GF-D8 (cell line): ENCODE measurements at places on chromosomes 13 and 19.

GRCh38 chr13:113670541-113670940 is 3.5 kb downstream of the GRK1 start:
- DNase-seq: no peak

DNA sequence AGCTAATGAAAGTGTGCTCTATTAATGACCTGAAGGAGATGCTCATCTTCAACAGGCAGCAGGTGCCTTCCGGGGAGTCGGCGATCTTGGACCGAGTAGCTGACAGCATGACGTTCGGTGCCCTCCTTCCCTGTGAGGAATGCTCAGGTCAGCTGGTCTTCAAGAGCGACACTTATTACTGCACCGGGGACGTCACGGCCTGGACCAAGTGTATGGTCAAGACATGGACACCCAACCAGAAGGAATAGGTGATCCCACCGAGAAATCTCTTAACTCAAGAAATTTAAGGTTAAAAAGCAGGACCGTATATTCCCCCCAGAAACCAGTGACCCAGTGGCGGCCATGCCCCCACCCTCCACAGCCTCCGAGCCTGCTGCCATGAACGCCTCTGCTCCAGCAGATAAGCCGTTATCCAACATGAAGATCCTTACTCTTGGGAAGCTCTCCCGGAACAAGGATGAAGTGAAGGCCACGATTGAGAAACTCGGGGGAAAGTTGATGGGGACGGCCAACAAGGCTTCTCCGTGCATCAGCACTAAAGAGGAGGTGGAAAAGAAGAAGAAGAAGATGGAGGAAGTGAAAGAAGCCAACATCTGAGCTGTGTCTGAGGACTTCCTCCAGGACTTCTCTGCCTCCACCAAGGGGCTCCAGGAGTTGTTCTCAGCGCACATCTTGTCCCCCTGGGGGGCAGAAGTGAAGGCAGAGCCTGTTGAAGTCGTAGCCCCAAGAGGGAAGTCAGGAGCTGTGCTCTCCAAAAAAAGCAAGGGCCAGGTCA is 22.8 kb upstream of the ANKRD10 start:
- DNase-seq: no peak

GRCh38 chr13:113548171-113548641 is 36.3 kb upstream of the TFDP1 start:
- no peak for DNase-seq

GRCh38 chr19:49771674-49772139 is 4.9 kb downstream of the AP2A1 start:
- DNase-seq: no peak

GRCh38 chr13:43514311-43514710 is 272.5 kb downstream of the ENOX1 start:
- DNase-seq: no peak

GRCh38 chr13:93670866-93671265 is 444.3 kb downstream of the GPC6 start:
- DNase-seq: no peak

- DNase-seq: no peak
These were observed 41.1 kb downstream of the TMTC4 start for GRCh38 chr13:100633461-100633860.

DNA sequence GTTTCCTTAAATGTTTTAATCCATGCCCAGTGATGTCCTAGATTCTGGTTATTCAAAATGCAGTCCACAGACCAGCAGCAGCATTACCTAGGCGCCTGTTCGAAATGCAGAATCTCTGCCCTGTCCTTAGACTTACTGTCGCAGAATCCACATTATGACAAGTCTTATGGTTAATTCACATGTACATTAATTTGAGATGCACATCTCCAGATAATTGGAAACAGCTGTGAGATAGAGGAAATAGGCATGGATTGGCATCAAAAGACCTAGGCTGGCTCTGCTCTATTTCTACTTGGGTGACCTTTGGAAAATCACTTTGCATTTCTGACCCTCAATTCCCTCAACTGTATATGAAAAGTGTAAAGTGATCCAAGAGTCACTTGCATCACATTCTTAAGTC is 700.7 kb downstream of the DIAPH3 start:
- DNase-seq: no peak

GRCh38 chr19:29882719-29883105 is 59.3 kb upstream of the URI1 start:
- no peak for DNase-seq

- DNase-seq: no peak
These were observed 21.7 kb downstream of the CNFN start for GRCh38 chr19:42368360-42368759.

GRCh38 chr13:23763318-23763717 is 125.9 kb downstream of the MIPEP start:
- no peak for DNase-seq

DNA sequence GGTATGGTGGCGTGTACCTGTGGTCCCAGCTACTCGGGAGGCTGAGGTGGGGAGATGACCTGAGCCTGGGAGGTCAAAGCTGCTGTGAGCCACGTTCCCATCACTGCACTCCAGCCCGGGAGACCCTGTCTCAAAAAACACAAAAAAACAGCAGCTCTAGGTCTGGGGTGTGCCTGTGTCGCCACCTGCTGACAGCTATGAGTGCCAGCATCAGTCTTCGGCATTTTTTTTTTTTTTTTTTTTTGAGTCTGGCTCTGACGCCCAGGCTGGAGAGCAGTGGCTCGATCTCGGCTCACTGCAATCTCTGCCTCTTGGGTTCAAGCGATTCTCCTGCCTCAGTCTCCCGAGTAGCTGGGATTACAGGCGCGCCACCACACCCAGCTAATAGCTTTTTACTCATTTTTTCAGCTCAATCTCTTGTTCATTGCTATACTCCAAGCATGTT is 10.1 kb downstream of the AP2S1 start:
- no peak for DNase-seq

GRCh38 chr19:41421973-41422372 is 5.2 kb downstream of the B3GNT8 start:
- no peak for DNase-seq

DNA sequence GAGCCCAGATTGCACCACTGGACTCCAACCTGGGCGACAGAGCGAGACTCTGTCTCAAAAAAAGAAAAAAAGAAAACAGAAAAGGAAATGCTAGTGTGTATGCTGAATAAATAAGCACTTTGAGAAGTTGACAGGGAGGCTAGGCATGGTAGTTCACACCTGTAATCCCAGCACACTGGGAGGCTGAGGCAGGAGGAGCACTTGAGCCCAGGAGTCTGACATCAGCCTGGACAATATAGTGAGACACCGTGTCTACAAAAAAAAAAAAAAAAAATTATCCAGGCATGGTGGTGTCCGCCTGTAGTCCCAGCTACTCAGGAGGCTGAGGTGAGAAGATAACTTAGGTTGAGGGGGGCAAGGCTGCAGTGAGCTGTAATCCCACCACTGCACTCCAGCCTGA is 19.1 kb upstream of the LDLR start:
- DNase-seq: no peak

GRCh38 chr19:6048793-6049405 is 61.4 kb downstream of the RFX2 start:
- DNase-seq: peak; percentile 17

DNA sequence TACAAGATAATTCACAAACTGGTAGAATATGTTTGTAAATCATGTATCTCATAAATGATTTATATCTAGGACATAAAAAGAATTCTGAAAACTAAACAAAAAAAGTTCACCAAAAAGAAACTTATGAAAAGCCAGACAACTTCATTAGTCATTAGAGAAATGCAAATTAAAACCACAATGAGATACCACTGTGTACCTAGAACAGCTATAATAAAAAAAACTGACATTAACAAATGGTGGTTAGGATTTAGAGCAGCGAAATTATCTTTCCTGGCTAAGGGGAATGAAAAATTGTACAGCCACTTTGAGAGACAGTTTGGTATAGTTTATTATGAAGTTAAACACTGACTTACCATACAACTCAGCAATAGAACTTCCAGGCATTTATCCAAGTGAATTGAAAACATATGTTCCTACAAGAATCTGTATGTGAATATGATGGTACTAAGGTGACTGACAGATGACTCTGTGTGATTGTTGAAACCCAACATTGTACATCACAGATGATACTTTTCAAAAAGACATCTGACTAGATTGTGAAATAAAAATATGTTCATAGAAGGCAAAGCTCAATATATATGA is 41.8 kb downstream of the UGGT2 start:
- DNase-seq: no peak

DNA sequence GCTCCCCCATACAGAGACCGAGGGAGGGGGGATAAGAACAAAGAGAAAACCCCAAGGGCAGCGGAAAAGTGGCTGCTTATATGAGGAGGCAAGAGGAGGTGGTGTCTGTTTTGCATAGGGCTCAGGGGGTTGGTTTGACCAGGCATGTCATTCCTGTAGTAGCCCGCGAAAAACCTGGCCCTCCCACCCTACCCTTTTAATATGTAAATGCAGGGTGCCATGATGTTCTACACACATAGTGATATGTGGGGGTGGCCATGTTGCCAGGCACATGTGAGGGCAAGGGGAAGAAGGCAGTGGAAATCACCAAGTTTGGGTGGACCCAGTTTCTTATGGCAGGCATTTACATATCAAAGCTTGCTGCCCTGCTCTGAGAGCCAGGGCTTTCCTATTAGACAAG is 203.5 kb upstream of the UBL3 start:
- no peak for DNase-seq

GRCh38 chr13:71613066-71613745 is 253.8 kb downstream of the DACH1 start:
- peak; percentile 94 for DNase-seq

DNA sequence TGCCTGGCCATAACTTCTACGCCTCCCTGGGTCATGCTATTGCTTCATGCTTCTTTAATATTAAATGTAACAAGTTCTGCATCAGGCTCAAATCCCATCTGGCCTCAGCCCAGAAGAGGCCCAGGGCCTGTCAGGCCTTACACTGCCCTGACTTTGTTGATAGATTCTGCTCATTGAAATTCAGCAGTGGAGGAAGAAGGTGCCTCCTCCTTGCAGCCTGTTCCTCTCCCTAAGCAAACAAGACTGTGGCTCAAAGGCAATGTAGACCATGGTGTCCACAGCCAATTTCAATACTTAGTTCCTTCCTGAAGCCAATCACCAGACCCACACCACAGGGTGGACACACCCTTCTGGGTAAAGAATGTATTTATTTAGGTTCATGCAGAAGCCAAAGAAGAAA is 59.4 kb downstream of the LACC1 start:
- DNase-seq: no peak

DNA sequence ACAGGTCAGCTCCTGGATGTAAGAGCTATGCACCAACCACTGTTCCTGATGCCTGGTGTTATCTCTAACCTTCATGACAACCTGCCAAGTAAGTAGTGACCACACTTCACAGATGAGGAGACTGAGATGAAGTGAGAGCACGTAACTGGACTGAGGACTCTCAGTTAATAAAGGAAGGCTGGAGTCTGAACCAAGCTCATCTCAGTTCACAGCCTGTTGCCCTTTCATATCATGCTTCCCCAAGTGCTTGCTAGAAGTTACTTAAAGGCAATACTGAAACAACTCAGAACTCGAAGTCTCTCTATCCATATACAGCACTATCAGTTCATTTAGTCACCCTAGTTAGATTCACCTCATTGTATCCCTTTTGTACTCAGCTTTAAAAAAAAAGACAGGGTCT is 119.7 kb downstream of the ABCC4 start:
- DNase-seq: no peak

GRCh38 chr13:65825039-65825438 is 1405.1 kb downstream of the PCDH9 start:
- no peak for DNase-seq

- DNase-seq: no peak
These were observed 18.9 kb upstream of the ENOX1 start for GRCh38 chr13:43805681-43806128.

GRCh38 chr13:108933061-108933460 is 303.6 kb downstream of the MYO16 start:
- no peak for DNase-seq

DNA sequence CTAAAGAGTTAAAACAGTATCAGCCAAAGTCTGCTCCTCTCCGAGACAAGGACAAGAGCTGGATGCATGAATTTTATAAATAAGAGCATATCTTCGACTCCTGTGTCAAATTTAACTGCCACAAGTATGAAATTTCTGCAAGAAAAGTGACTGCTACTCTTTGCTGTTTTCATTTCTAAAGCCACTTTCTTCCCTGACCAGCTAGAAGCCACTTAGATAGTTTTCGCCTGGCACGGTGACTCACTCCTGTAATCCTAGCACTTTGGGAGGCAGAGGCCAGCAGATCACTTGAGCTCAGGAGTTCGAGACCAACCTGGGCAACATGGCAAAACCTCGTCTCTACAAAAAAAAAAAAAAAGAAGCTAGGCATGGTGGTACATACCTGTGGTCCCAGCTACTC is 61.3 kb downstream of the ENOX1 start:
- DNase-seq: no peak

- no peak for DNase-seq
These were observed 19.5 kb upstream of the IFT88 start for GRCh38 chr13:20547479-20547908.
